Stimulated activated CD4-positive, alpha-beta T cell treated with anti-CD3 and anti-CD28 coated beads, Interleukin-15, amount 100 ng/mL, for 1 hour (primary cell): ENCODE measurements at places on chromosomes 16 and 17.
A peak's percentile ranks its signal among the peaks of the same experiment; 100 is the strongest.

DNA sequence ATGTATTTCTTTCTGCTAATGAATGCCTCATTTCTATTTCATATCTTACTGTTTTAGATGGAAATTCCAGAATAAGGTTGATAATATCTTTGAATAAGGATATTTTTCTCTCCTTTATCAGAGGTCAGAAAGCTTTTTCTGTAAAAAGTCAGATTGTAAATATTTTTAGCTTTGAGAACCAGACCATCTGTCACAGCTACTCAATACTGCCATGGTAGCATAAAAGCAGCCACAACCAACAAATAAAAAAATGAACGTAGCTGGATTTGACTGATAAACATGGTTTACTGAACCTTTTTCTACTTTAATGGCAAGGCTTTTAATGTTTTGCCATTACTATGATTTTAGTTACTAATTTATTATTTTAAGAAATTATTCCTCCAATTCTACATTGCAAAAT is 217.4 kb upstream of the COX10 start:
- DNase-seq, result no peak

GRCh38 chr16:53453928-53454327 is 19.7 kb downstream of the RBL2 start:
- DNase-seq, result no peak

GRCh38 chr17:57537524-57538410 is 207.3 kb downstream of the CCDC182 start:
- no peak for DNase-seq

DNA sequence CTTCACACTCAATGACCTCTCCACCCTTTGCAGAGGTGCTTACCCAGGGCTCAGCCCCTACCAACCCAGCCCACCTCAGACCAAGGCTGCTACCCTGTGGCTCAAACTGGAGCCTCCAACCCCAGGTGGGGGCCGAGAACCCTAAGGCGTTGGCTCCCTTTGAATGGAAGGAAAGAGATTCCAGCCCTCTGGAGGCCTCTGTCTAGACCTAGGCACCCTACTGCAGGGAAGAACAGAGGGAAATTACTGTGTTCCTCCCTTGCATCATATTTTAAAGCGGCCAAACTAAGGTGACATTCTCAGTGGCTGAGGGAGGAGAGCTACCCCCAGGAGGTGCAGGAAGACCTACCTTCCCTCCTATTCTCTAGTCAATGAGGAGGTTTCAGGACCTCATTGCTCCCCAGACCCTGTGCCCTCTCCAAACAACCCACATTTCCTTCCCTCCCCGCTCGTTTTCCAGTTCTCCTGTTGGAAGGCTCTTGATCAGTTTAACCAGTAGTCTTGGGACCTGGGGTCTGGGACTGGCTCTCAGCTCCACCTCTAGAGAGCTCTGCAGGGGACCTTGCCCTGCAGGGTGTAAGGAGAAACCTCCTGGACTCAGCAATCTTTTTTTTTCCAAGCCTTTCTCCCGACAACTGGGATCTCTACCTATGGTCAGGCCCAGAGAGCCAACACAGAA is 5.5 kb upstream of the HOXB8 start:
- DNase-seq, result no peak

DNA sequence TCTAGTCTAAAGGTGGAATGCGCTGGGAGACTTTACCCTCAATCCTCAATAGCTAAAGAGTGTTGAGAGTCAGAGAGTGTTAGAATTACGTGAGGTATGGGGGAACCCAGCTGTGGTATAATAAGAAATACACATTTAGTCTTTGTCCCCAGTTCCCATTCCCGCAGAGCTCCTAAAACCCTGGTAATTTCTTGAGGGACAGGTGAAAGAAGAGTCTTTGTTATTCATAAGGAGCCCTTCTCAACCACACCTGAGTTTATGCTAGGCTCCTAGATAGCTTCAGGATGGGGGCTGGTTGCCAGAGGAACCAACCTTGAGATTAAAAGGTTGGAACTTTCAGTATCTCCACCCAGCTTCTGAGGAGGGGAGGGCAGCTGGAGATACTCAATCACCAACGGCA is 5.8 kb downstream of the ZNF18 start:
- DNase-seq, result no peak

GRCh38 chr16:54053891-54054820 is 232.4 kb downstream of the IRX3 start:
- no peak for DNase-seq

GRCh38 chr17:1949754-1950153 is 75.4 kb downstream of the RTN4RL1 start:
- DNase-seq, result no peak

- no peak for DNase-seq
These were observed 1.6 kb downstream of the RIPOR1 start for GRCh38 chr16:67530013-67530939.

DNA sequence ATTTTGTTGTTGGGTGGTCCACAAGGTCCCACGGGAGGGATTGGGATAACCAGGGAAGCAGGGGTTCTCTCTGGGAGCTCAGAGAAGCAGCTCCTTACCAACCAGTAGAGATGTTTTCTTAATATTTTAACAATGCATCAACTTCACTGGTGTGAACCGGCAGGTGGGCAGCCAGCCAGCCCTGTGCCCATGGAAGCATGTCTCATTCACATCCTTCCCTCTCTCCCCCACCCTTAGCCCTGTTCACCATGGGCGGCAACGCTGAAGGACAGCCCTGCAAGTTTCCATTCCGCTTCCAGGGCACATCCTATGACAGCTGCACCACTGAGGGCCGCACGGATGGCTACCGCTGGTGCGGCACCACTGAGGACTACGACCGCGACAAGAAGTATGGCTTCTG is 9.3 kb downstream of the MMP2 start:
- DNase-seq, result no peak

GRCh38 chr17:28053044-28053670 is 10.7 kb downstream of the NLK start:
- no peak for DNase-seq

- DNase-seq, result no peak
These were observed 51.9 kb downstream of the CDYL2 start for GRCh38 chr16:80752541-80752940.

- no peak for DNase-seq
These were observed 24.0 kb upstream of the RHBDL3 start for GRCh38 chr17:32241640-32242039.

DNA sequence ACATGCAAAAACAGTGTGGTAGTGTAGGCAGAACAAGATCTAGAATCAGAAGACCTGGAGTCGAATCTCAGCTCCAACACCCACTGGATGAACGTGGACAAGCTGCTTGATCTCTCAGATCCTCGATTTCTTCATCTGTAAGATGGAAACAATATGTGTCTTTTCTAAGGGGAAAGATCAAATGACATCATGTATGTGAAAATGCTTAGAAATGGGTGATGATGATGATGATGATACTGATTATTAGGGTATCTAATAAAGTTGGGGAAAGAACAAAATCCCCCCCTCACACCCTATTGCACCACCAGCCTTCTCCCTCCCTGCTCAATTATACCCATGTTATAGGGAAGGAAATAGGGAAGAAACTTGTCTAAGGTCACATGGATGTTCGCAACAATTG is 10.9 kb downstream of the DYNLL2 start:
- DNase-seq, result no peak

GRCh38 chr16:84096447-84097005 is 20.2 kb downstream of the MBTPS1 start:
- DNase-seq, result no peak

- no peak for DNase-seq
These were observed at the start of gene APOH for GRCh38 chr17:66228887-66229782. Gene APOH, minus strand, starts transcription at chr17:66229415. Its CDS starts 36 bp downstream, at chr17:66229379.

- DNase-seq, result no peak
These were observed 236.4 kb downstream of the BCAS3 start for GRCh38 chr17:60914078-60914477.

GRCh38 chr16:79182616-79183015 is 417.9 kb downstream of the MAF start:
- DNase-seq, result no peak

GRCh38 chr17:30229012-30229411 is 6.5 kb downstream of the SLC6A4 start:
- DNase-seq, result no peak

DNA sequence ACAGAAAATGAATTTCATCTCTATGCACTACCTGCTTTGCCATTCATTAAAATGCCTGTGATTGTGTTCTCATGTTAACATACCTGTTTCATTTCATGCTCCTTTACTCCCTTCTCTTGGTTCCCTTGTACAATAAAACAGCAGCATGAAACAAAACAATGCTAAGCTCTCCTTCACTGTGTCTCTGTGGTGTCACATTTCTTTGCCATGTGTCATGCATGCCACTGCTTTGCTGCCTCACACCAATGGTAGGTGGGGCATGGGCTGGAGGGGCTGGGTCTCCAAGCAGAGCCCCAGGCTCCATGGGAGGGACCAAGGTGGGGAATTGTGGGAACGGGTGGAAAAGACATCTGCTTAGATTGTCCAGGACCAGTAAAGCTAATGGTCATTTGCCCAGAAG is 83.6 kb downstream of the RGS9 start:
- no peak for DNase-seq

- DNase-seq, result no peak
These were observed 17.4 kb upstream of the COL1A1 start for GRCh38 chr17:50218771-50219315.

GRCh38 chr16:89574681-89575246 is 794 bp upstream of the CPNE7 start:
- DNase-seq, result peak; percentile 19

GRCh38 chr16:13254998-13255614 is 353.7 kb downstream of the SHISA9 start:
- DNase-seq, result no peak

GRCh38 chr16:72840631-72841381 is 207.1 kb downstream of the ZFHX3 start:
- DNase-seq, result no peak

DNA sequence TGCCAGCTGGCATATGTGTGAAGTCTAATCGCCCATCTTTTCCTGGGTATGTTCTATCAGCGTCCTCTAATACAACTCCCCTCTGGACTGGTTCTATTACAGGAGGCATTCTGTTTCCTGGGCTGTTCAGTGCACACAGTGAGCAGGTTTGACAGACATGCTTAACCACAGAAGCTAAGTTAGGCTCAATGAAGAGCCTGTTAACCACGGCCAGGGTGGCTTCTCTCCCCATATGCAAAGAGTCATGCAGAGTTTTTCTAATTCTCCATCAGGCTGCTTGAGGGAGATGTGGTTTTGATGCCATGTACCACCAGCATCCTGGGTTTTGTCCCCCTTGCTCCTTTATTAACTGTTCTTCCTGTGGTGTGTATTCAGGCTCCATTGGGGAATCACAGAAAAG is 57.2 kb upstream of the ALOX12 start:
- no peak for DNase-seq

DNA sequence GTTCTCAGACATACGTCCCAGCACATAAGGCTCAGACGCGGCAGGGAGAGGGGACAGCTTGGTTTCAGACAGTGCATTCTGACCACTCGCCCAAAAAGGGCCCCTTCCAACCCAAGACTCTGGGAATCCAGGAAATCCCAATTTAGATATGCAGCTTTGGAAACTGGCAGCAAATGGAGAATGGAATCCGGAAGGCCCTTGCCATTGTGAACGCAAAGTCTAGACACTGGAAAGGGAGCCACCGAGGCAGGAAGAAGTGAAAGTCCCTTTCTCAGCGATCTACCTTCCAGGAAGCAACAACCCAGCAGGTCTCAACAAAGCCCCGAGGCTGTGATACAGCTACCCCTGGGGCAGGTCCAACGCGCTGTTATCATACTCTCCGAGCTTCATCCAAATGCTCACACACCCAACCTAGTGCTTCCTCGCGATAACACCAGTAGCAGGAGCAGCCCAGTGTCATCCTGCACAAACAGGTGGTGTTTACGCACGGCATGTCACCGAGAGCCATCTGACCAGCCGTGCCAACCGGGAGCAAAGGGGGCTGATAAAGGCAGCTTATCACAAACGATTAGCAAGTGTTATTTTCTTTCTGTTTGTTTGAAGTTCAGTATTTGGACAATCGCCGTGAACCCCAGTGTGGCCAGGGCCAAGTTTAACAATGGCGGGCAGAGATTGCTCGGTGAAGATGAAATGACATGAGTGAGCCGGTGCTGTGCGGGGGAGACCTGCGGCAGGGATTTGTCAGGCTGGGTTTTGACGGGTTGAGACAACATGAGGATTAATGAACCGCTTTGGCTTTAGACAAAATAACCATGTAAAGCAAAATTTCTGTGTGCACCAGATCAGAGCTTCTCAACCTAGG is 240.6 kb downstream of the FOXL1 start:
- no peak for DNase-seq

- DNase-seq, result no peak
These were observed 4.8 kb downstream of the RHBDF2 start for GRCh38 chr17:76496464-76496863.

DNA sequence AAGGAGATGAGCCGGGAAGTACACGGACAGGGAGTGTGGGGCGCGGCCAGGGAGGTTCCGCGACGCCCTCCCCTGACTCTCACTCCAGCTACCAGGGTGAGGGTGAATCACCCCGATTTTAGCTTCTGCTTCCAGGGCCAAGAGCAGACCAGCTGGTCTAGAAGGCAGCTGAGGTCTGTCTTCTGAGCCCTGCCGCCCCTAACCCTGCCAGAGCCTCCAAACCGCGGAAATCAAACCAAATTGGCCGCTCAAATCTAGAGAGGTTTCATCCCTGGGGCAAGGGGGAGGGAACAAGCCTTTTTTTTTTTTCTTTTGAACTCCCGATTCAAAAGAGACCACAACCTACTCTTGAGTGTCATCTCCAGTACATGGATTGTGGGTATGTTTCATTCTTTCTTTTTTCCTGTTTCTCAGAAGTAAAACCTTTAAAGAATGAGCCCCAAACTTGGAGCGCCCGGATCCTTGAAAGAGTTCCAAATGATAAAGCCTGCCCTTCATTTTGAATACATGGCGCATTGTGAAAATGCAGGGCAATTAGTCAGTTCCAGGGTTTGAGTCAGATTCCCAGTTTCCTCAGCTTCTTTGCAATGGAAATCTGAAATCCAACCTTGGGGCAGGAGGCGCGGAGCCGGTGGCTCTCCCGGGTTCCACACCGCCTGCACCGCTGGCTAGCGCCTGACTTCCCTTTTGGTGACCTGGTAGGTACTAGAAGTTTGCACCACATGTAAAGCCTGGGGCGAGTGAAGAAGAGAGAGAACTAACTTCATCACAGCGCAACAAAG is 16.5 kb upstream of the ZFHX3 start:
- no peak for DNase-seq

GRCh38 chr17:76048025-76048605 is 21.0 kb upstream of the EVPL start:
- no peak for DNase-seq

- DNase-seq, result no peak
These were observed 5.5 kb downstream of the TIMM22 start for GRCh38 chr17:1002412-1002753.

DNA sequence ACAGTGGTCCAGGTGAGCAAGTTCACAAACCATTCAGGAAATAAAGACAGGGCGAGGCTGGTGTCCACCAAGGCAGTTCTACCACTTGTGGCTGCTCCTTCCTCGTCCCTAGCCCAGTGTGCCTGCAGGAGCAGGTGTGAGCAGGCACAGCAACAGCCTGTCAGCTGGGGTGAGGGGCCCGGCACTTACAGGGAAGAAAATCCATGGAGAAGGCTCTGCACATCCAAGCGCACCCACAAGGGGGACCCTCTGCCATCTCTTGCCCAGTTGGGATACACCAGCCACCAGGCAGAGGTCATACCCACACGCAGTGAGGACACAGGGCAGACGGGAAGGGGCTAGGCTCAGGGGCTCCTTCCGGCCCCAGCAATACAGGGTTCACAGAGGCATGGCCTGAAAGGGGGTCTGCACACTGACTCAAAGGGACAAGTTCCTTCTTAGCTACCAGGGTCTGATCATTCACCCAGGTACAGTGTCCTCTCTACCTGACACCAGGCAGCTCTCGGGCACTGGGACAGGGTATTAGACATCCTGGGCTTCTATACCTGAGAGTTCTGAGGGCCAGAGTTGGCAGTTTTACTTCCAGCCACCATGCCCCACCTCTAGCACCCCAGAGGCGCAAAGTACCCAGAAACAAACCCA is 27.0 kb downstream of the CDIP1 start:
- DNase-seq, result no peak

GRCh38 chr16:50740736-50741135 is 1.1 kb upstream of the CYLD start:
- DNase-seq, result no peak
